Activated CD8-positive, alpha-beta memory T cell treated with anti-CD3 and anti-CD28 coated beads for 1 hour (primary cell): ENCODE measurements at places on chromosomes 2 and 18.

DNA sequence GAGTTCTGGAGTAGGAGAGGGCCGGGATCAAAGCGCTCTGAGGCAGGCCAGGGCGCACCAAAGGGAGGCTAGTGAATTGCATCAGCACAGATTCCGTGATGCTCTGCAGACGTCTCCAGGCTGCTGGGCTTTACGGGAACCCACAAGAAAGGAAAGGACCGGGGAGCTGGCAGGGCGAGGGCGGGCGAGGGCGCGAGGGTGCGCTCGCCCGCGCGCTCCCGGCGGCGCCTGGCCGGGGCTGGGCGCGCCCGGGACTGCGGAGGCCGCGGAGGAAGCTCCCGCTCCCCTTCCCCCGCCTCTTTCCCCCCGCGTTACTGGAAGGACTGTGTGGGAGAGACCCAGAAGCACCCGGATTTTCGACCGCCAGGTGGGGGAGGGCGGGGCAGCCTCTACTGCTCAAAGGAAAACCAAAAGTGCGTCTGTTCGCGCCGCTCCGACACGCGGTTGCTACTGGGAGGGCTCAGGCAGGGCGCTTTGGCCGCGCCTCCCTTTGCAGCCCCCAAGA lies 2.4 kb upstream of the FOSL2 start:
- peak; percentile 90 for DNase-seq

- no peak for DNase-seq
These were observed 5.7 kb downstream of the TCF4 start for GRCh38 chr18:55582325-55582724.

GRCh38 chr2:159661286-159661685 lies 44.9 kb upstream of the BAZ2B start:
- DNase-seq = no peak

GRCh38 chr18:50715919-50716318 lies 103.9 kb downstream of the MRO start:
- DNase-seq = no peak

DNA sequence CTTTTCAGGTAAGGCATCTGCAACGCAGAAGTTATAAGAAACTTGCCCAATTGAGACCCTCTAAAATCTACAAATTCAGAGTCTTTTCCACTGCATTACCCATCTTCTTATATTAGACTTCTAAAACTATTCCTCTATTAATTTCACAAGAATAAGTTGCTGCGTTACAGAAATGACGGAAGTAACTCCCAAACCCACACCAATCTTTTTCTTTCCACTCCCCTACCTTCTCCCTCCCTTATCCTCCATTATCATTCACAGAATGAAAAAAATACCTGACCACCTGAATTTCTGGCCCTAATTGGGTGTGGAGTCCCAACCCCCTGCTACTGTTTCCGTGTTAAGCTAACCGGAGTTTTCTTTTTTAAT lies 689 bp downstream of the RPRD1A start:
- no peak for DNase-seq

DNA sequence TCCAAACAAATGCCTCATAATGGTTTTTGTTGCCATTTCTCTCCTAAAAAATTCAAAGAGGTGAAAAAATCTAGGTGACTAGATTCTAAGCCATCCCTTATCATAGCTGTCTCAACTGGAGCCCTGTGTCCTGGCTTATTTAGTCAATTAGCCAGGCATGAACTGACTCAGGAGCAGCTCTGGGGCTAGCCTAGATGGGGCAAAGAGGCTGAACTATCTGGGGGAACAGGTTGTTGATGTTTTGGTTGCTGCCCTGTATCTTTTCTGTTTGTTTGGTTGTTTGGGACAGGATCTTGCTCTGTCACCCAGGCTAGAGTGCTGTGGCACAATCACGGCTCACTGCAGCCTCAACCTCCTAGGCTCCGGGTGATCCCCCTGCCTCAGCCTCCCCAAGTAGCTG lies 14.7 kb downstream of the GEMIN6 start:
- DNase-seq = no peak

DNA sequence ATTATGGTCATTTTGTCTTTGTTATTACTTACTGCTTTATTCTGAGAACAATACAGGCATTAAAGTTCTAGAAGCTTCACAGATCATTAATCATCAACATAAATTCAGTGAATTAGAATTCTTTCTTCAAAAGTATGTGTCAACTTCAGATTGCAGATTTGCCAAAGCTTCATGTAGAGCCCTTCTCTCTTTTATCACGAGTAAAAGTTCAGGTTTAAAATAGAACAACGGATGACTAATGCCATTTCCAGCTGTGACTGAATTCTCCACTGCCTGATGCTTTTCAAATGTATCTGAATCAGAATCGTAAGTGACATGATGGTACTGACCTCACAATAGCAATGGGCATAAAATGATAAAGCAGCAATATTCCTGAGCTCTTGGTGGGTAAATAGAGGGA lies 116.0 kb downstream of the ABCA12 start:
- DNase-seq = no peak

- DNase-seq = no peak
These were observed 308.8 kb downstream of the ALK start for GRCh38 chr2:29612568-29612967.

DNA sequence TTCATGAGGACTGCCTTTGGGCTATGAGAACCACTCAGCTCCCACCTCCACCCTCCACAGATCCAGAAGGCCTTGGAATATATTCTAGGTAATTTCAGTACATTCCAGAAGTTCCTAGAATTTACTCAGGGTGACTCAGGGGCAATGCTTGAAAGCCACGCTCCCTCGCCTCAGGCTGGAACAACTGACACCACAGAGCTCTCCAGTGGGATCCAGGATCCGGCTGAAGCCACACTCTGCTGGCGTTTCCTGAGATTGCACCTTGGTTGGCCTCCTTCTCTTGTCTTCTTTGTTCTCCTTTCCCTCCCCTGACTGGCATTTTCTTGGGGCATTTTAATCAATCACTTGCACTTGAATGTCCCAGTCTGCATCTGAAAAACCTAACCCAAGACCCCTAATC lies 92.6 kb upstream of the KCNE4 start:
- no peak for DNase-seq

DNA sequence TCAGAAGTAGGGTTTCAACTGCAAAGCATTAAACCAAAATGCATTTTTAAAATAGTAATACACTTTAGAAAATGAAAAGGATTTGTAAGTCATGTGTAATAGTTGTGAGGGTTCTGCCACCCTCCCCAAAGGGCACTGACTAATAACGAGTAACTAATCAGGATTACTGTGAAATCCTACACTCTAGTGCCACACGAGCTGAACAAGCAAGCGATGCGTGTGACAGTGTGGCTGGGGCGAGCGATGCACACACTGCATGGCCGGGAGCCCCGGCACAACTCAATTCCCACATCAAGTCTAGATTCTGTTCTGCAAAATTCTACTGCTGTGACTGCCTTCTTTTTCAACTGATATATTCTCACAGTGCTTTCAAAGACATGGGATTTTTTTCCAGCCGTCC lies 156.4 kb downstream of the SEPTIN10 start:
- DNase-seq = no peak

GRCh38 chr2:133718688-133719201 lies 150.5 kb upstream of the NCKAP5 start:
- no peak for DNase-seq

DNA sequence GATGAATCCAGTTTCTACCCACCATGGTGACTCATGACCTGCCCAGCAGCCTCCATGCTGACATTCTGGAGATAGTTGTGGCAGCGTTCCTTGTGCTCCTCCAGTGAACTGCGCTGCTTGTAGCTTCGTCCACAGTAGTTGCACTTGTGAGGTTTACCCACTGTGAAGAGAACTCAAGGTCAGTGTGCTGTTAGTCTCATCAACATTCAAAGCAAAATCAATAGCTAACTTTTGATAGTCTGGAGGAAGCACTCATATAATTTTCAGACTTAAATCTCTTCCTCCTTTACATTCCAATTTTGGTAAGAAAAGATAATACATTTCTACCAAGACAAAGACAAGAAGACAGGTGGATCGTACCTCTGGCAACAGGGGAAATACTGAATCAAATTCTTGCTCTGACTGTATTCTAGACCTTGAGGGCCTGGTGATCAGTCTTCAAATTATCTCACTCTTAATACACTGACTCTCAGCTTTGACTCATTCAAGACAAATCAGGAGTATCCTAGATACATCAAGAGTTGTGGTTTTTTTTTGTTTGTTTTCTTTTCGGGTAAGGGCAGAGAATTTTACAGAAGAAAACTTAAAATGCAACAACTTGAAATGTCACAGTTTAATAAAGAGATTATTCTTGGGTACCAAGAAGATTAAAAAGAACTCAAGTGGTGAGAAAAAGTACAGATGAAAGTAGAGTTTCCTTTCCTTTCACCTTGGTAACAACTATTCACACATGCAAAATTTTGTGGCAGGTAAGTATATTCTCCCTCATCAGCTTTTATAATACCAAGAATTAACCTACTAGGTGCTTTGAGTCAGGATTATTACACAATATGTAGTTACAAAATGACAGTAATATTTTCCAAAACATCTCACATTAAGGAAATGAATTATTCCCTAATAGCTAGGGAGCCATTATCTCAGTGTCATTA lies 129.2 kb downstream of the IKZF2 start:
- no peak for DNase-seq

GRCh38 chr2:46537624-46538295 lies 58.4 kb downstream of the TMEM247 start:
- DNase-seq = no peak

DNA sequence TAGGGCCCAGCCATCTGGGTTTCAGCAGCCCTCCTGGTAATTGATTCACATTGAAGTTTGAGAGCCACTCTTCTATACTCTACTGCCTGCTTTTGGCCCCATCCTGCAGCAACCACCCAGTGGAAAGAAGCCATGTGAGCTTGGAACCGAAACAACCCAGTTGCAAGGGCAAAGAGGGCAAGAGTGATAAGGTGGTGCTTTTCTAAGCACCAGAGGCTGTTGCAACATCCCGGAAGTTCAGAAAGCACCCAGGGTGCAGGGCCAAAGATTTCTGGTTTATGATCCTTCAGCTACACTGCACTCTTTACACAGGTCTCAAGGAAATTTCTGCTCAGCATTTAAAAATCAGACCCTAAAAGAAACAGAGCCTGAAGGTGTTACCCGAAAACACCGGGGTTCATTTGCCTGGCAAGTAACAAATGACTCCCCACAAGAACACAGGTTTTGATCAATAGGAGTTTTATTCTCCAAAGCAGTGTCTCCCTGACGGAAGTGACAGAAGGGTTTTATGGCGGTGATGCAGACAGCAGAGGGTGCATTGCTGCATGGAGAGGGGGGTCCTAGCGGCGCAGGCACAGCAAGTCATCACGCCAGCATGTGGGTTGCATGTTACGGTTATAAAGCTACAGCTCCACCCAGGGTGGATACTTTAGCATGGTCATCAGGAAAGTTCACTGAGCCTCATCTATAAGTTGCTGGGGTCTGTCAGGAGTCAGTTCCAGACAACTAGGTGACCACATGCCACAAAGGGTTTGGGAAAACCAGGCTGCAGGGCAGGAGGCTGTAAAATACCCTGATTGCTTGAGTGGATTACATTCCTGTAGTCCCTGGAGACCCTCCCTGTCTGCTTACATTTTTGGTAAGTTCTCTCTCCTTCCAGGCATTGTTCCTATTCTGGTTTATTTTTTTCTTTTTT lies 28.8 kb upstream of the TMEM37 start:
- DNase-seq = no peak

GRCh38 chr18:24990671-24991134 lies 361.3 kb downstream of the ZNF521 start:
- no peak for DNase-seq

DNA sequence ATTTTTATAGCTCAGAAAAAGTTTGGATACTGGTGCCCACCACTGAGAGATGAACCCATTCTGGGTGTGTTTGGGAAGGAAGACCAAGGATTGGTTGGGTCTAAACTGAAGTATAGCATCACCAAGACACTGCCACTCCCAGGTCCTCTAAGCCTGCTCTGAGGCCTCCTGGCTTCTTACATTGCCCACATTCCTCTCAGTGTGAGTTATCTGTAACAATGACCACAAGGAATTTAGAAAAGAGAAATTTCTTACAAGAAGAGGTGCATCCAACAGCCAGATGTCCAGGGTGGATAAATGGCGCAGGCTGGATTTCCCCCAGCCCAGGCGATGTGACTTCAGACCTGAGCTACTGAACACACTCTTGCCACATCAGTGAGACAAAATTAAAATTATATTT lies 1.6 kb upstream of the GPR45 start:
- DNase-seq = no peak

DNA sequence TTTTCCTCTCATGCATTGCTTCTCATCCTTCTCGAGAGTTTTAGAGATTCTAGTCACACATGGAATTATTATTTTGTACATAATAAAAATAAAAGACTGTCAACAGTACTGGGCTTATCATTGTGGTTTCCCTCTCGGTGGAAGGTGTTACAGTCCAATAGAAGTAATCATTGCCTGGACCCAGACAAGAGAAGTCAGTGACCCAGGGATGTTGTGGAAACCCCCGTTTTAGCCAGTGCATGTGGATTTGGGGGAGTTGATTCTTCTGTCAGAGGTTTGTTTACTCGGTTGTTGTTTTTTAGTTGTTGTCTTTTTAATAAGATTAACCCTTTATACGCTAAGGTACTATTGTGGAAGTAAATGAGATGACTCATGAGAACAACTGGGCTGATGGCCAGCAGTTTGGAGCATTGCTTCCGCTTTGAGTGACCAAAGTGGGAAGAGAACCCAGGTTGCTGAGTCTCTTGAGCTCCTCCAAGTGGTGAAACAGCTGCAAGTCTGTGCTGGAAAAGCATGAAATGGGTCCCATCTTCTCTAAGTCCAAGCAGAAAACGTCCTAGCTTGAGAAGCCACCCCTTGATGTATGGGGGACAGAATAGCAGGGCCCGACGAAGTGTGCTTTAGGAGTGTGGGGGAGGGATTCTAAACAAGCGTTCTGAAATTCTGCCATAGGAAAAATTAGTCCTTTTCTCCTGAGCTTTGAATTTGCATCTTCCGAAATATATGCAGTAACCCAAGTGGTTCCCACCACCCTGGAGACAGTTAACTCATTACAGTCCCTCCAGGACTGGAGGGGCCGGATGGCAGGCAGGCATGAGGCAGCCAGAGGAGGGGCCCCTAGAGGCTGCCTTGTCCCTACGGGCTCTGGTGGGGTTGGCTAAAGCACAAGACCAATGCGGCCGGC lies 61.8 kb upstream of the GPR45 start:
- no peak for DNase-seq

- DNase-seq = no peak
These were observed 119.4 kb downstream of the LPIN1 start for GRCh38 chr2:11865805-11866204.

GRCh38 chr2:28687171-28687570 lies 64.5 kb upstream of the PPP1CB start:
- DNase-seq = no peak
